ENCODE measurements at places on chromosomes 12 and 14. TPM values are rescaled to one million over a fixed set of nuclear protein-coding genes. Genes with fewer than 3 reads are reported as not detected.

WNT1 gene
- not detected for total RNA-seq

- peak; percentile 38 for DNase-seq
Observed at GRCh38 chr12:22410486-22410885, 76.0 kb upstream of the ST8SIA1 start.

- no peak for DNase-seq
Observed at GRCh38 chr14:47763188-47763854, 87.9 kb upstream of the MDGA2 start.

- DNase-seq = no peak
Observed at GRCh38 chr12:9001233-9001632, 11.9 kb downstream of the KLRG1 start.

INHBC gene
- not detected for total RNA-seq
